Activated CD8-positive, alpha-beta memory T cell treated with anti-CD3 and anti-CD28 coated beads for 1 hour (primary cell): ENCODE measurements at places on chromosomes 2 and 18.

- no peak for DNase-seq
Observed at GRCh38 chr18:37270038-37270665, 295.4 kb downstream of the CELF4 start.

DNA sequence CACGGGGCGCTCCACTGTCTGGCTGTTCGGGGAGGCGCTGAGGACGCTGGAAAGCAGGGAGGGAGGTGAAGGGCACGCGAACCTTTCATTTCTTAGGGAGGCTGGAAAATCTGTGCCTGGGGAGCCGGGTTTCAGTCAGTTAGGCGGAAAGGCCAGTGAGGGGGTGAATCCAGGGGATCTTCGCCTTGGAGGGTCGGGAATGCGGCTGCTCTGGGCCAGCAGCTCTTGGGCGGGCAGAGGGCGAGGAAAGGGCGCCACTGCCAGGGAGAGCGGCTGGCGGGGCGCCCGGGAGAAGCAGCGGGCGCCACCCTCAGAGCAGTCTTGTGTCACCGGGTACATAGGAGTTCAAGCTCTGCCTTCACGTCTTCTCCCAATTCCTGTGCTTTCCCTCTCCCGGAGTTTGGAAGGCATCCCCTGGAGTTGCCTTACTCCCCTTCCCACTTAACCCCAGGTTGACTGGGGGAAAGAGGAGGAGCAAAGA, 1.4 kb downstream of the CCDC85A start:
- DNase-seq, result no peak

DNA sequence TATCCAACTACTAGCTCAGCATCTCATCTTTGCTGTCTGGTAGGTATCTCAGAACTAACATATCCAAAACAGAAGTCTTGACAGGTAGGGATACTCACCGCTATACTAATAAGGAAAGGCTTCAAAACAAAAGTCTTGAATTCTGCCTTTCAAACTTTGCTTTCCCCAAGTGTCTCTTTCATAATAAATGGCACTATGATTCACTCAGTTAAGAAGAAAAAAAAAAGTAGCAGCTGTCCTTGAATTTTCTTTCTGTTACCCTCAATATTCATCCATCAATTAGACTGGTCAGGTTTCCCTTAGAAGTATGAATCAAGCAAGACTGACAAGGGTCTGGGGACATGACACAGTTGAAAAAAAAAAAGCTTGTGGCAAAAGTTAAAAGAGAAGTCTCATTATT, 175.1 kb downstream of the GULP1 start:
- no peak for DNase-seq

DNA sequence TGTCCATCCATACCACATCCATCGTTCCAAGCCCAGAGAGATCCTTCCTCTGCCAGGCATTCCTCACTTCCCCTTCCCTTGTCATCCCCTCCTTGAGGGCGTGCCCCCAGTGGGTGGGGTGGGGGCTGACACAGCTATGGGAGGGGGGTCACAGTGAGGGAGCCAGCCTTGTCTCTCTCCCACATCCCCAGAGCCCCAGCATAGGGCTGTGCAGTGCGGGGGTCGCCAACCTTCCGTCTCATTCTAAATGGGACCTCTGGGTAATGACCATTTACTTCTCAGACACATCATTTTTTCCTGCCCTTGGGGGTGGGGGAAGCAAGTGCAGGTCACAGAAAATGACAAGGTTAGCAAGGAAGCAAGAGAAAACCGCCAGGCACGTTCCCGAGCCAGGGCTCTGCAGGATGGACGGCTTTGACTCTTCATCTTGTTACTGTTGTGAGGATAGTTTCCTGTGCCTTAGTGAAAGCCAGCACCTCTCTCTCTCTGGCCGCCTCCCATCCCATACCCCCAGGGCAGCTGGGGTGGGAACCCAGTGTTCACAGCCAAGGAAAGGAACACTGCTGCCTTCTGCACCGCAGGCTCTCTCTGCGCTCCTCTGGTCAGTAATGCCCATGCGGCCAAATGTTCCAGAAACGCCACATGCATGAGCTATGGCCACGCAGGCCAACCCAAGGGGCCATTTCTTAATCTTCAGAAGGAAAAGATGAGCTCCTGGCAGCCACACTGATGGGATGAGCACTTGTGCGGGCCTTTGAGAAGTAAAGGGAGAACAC, 22.7 kb upstream of the OTOS start:
- DNase-seq, result no peak

GRCh38 chr2:156465573-156465972, 29.4 kb downstream of the GPD2 start:
- no peak for DNase-seq

DNA sequence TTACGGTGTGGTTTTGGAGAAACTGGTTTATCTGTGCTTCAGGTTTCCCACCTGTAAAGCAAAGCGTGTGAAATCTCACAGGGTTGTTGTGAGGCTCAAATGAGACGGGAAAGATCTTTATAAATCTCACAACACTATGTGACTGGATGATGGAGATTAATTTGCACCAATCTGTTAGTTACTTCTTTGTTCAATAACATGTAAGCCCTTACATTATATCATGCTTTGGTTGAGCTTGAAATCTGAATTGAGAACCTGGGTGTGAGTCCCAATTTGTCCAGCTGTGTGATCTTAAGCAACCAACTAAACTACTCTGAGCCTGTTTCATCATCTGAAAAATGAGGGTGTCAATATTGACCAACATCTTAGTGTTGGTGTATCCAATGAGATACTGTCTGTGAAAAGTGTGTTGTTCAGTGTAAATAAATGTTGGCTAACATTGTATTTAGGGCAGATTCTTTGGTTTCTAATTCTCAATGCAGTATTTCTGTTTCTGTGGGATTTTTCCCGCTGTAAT, 741 bp upstream of the GCKR start:
- no peak for DNase-seq

- no peak for DNase-seq
Observed at GRCh38 chr2:53131416-53131815, 636.2 kb upstream of the CHAC2 start.

GRCh38 chr2:181586569-181587081, 70.3 kb downstream of the CERKL start:
- DNase-seq, result no peak

DNA sequence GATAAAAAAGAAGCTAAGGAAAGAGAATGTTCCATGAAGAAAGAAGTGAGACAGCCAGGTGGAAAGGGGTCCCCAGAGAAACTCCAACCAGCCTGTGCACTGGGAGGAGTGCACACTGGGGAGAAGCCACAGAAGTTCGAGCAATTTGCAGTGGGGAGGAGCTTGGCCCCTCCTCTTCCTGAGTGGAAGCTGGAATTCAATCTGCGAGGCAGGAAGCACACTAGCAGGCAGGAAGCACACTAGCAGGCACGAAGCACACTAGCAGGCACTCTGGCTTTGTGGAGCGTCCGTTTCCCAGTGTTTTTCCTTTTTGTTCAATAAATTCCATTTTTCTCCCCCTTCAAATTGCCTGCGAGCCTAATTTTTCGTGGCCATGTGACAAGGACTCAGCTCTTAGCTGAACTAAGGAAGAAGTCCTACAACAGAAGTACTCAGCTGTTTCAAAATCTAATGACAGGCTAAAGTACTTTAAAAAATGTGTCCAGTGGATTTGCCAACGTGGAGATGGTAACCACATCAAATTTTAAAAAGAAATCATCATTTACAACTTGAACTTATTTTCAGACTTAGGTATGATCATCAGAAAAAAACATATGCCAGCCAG, 21.4 kb upstream of the SPIRE1 start:
- DNase-seq, result no peak

DNA sequence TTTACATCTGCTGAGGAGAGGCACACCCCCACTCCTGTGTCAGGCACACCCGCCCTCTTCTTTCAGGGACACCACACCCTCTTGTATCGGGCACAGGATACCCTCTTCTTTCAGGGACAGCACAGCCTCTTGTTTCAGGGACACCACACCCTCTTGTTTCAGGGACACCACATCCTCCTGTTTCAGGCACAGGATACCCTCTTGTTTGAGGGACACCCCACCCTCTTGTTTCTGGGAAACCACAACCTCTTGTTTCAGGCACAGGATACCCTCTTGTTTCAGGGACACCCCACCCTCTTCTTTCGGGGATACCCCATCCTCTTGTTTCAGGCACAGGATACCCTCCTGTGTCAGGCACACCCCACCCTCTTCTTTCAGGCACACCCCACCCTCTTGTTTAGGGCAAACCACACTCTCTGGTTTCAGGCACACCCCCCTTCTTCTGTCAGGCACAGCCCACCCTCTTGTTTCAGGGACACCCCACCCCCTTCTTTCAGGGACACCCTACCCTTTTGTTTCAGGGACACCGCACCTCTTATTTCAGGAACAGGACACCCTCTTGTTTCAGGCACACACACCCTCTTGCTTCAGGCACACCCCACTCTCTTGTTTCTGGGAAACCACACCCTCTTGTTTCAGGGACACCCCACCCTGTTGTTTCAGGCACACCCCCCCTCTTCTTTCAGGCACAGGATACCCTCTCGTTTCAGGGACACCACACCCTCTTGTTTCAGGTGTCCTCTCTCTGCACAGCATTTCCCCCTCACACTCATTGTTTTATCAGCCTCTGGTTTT, 96.2 kb downstream of the TPO start:
- no peak for DNase-seq

DNA sequence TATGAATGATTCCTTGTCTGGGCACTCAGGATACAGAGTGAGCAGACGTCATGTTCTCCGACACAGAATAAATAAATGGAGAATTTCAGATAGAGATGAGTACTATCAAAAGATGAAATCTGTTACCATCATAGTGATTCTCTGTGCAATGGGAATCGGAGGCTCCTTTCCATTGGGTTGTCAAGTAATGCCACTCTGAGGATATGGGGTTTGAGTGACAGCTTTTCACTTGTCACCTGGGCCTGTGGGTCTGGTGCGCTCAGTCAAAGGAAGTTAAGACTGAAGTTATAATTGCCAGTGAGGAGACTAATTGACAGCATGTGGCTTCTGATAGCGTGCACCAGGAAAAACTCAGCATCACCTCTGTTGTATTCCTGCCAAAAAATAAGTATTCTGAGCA, 387.2 kb downstream of the SOX11 start:
- DNase-seq, result no peak

- no peak for DNase-seq
Observed at GRCh38 chr2:210387074-210387473, 72.1 kb upstream of the MYL1 start.

DNA sequence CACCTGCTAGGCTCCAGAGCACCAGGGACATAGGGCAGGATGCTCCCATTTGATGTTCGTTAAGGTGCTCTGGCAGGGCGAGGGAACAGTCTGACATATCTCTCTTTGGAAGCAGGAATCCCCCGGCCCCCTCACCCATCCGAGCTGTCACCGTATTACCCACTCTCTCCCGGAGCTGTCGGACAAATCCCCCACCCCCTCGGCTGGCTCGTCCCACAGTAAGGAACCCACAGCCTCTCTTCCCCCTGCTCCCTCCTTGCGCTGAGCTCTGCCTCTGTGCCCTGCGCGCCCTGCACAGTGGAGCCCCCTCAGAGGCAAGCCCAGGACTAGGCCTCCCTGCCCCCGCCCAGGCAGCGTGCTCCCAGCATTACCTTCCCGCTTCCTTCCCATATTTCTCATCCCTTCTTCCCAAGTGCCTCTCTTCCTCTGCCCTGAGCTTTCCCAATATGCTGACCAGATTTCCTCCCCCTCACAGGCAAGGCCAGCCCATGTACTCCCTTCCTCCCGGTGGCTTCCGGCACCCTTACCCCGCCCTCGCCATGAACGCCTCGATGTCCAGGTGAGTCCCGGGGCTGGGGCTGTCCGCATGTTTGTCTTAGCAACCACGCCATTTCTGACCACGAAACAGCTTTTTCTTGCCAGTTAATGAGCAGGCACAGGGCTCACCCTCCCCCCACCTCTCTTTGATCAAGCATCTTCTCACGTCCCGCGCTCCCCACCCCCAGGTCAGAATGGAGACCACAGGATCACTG, 23.8 kb downstream of the TGOLN2 start:
- DNase-seq, result no peak

DNA sequence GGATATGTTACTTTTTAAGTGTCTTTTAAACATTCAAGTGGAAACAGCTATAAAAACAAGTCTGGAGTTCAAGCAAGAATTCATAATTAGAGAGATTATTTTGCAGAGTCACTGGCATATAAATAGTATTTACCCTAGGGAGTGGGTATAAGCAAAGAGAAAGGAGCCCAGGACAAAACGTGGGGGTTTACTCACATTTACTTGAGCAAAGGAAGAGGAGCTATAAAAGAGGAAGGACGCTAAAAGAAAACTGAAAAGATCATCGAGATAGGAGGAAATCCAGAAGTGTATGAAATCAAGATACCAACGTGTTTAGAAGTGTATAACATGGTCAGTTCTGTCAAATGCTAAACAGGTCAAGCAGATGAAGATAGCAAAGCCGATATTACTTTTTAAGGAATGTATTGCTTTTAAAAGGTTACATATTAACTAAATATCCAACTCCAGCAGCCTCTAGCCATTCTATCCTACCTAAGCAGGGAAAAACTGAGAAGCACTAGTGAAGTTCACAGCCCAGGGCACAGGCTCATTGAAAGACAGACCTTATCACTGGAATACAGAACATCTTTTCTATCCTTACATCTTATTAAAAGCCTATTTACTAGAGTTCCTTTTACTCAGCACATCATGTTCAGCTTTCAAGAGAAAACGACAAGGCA, 8.6 kb downstream of the KANSL1L start:
- no peak for DNase-seq

DNA sequence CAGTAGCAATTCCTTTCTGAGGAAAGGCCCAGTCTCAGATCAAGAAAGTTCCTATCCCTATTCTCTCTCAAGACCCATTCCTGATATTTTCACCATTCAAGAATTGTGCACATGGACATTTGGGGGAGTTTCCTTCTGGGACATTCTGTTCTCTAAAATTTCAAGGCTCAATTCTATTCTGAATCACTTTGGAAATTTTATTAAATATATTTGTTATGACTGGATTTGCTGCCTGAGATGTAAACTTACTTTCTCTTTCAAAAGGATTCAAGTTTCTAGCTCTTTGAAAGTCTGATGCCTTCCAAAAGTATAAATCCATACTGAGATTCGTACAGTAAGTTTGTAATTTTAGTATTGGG, 55.3 kb upstream of the STK17B start:
- no peak for DNase-seq

- DNase-seq, result no peak
Observed at GRCh38 chr2:205835923-205836322, 153.6 kb downstream of the NRP2 start.

GRCh38 chr2:215664847-215665525, 229.1 kb upstream of the FN1 start:
- DNase-seq, result no peak

GRCh38 chr18:8942021-8942908, 160.2 kb upstream of the NDUFV2 start:
- DNase-seq, result no peak

DNA sequence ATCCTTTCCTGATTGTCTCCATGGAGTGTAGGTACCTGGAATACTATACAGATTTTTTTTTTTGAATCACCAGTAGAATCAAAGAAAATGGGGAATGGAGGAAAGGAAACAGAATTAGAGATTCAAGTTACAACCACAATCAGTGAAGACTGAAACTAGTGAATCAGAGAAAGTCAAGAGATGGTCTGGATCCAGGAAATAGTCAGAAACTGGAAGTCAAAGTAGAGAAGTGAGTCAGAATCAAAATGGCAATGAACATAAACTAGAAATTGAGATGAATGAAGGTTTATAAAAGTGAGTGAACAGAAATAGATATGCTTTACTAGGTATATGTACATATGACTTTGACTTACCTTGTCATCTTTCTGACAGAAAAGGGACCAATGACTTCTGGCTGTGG, 579.0 kb downstream of the PLCL1 start:
- no peak for DNase-seq
